Suppressor macrophage treated with lipopolysaccharide for 1 hour (primary cell): ENCODE measurements at places on chromosomes 11 and 22.
A peak's percentile ranks its signal among the peaks of the same experiment; 100 is the strongest.

GRCh38 chr11:99632969-99633368 lies 612.2 kb downstream of the CNTN5 start:
- DNase-seq: peak; percentile 3

DNA sequence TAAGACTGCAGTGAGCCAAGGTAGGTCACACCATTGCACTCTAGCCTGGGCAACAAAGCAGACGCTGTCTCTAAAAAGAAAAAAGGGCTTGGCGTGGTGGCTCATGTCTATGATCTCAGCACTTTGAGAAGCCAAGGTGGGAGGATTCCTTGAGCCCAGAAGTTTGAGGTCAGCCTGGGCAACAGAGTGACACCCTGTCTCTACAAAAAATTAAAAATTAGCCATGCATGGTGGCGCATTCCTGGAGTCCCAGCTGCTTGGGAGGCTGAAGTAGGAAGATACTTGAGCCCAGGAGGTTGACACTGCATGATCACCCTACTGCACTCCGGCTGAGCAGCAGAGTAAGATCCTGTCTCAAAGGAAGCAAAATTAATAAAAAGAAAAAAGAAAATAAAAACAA lies 38.9 kb upstream of the RDX start:
- DNase-seq: no peak

GRCh38 chr22:47474895-47475294 lies 712.4 kb downstream of the TBC1D22A start:
- no peak for DNase-seq

DNA sequence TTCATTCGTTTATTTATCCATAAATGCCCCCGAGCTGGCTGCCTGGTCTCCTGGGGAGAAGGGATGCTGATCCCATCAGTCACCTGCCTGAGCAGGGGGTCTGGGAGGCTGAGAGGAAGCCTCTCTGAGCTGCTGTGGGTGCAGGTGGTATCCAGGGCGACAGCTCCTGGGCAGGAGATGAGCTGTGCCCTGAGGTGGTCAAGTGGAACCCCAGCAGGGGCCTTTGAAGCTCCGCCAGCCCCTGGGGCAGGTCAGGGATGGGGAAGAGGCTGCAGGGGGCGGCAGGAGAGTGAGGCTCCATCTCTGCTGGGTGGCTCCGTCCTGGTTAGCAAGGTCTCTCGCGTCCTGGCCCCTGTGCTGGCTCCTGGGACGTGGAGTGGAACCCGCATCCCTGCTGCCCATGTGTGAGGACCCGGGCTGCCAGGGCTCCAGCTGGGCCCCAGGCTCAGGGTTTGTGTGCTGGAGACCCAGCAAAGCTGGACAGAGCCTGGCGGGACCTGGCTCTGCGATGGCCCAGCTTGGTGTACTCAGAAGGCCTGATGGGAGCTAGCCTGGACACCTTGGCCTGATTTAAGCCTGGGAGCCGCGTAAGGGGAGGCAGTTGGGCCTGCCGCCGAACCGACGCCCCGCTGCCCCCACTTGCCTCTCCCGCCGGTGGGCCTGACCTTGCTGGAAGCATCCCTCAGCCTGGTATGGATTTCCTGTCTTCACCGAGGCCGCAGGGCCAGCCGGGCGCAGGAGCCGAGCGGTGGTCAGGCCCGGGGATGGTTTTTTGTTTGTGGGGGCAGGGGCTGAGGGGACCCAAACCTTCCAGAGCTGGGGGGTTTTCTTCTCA lies 44.5 kb downstream of the RTN4R start:
- DNase-seq: no peak

GRCh38 chr11:35165423-35166368 lies 26.7 kb downstream of the CD44 start:
- no peak for DNase-seq

GRCh38 chr11:27183672-27184457 lies 143.2 kb downstream of the BBOX1 start:
- DNase-seq: peak; percentile 58

- DNase-seq: peak; percentile 51
These were observed 360.5 kb downstream of the DLG2 start for GRCh38 chr11:85266646-85267045.

DNA sequence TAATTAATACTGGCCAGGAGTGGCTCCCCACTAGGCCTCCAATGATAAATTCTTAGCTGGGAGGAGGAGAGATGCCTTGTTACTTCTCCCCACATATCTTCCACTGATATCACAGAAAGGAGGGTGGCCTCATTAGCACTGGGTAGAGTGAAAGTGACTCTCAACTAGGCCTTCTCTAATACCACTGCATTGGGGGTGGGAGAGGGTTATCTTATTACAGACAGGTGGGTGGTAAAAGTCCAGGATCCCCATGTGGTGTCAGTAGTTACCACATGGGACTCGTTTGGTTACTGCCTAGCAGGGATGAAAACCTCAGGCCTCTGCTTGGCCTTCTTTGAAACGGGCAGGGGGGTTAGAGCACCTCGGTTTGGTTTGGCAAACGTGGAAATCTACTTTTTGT lies 167.3 kb downstream of the UVRAG start:
- no peak for DNase-seq

DNA sequence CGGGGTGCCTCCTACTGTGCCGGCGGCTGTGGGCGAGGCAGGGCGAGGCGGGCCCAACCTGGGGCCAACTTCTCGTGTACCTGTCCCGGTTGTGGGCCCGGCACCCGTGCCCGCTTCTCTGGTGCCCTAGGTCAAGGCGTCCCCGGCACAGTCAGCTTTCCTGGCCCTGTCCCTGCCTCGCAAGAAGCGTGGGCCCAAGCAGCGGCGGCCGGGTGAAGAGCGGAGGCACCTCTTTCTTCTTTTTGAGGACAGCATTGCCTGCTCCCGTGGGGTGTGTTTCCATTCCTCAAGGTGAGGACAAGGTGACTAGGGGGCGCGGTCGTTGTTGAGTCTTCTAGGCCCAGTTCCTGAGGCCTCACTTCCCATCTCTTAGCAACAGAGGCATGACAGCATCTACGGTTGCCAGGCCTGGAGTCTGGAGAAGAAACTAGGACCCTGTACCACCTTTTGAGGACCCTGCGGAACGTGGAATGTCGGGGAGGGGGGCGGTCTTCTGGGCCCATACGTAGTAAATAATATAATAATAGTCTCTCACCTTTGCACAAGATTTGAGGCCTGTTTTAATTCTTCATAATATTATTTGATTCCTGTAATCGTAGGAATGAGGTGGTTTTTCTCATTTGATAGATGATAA lies 418 bp downstream of the ACO2 start:
- no peak for DNase-seq

GRCh38 chr11:126863294-126863997 lies 137.1 kb downstream of the KIRREL3 start:
- DNase-seq: no peak

- no peak for DNase-seq
These were observed 76.8 kb upstream of the BIRC3 start for GRCh38 chr11:102240502-102240901.

- DNase-seq: no peak
These were observed 1.9 kb upstream of the ANO9 start for GRCh38 chr11:443542-444199.

GRCh38 chr11:8832571-8833260 lies 78.3 kb upstream of the AKIP1 start:
- DNase-seq: no peak

GRCh38 chr11:2391181-2391975 lies 9.2 kb upstream of the TSSC4 start:
- no peak for DNase-seq

- DNase-seq: no peak
These were observed 4.8 kb upstream of the FAR1 start for GRCh38 chr11:13663631-13664071.

- DNase-seq: no peak
These were observed 3.0 kb downstream of the DKK3 start for GRCh38 chr11:12005476-12005875.

GRCh38 chr11:126637795-126638175 lies 282.3 kb downstream of the ST3GAL4 start:
- DNase-seq: no peak

DNA sequence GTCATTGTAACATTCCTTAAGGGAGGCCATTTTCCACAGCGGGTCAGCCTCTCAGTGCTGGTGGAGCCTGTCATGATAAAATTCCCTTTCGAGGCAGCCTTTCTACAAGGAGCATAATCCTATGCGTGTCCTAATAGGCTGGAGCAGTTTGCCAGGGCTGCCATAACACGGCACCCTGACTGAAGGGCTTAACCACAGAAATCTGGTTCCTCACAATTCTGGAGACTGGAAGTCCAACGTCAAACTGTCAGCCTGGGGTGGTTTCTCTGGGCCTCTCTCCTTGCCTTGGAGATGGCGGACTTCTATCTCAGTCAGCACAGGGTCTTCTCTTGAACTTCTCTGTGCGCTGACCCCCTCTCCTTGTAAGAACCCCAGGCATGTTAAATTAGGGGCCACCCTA lies 1.4 kb upstream of the RGL4 start:
- DNase-seq: no peak

- DNase-seq: no peak
These were observed 13.6 kb downstream of the C2CD3 start for GRCh38 chr11:74157169-74157568.

DNA sequence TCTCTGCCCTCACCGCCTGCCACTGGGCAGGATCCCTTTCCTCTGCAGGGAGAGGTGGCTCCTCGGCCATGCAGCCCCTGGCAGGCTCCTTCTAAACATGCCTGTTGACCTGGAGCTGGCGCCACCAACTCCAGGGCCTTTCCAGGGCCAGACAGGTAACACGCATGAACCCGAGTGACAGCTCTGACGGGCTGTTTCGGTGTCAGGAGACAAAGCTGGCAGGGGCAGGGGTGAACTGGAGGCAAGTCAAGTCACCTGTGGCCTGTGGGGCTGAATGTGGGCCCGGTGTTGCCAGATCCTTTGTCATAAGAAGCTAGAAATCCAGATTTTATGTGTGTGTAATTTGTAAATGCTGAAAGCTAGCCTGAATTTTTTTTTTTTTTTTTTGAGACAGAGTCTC lies 11.3 kb downstream of the C22orf23 start:
- no peak for DNase-seq

DNA sequence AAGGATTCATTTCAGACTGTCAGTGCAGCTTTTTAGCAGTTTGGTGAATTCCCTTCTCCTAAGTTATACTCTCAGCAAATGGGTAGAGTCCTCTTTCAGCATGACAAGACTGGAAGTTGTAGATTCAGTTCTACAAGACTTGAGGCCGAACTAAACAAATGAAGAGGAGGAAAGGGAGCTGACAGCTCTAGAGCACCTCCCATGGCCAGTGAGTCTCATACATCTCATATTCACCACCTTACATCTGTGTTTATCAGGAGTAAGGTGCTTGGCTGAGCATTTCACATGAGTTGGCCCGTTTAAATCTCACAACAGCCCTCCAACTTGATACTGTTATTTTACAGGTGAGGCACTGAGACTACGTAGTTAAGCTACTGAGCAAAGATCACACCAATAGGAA lies 30.4 kb downstream of the SEZ6L start:
- no peak for DNase-seq

DNA sequence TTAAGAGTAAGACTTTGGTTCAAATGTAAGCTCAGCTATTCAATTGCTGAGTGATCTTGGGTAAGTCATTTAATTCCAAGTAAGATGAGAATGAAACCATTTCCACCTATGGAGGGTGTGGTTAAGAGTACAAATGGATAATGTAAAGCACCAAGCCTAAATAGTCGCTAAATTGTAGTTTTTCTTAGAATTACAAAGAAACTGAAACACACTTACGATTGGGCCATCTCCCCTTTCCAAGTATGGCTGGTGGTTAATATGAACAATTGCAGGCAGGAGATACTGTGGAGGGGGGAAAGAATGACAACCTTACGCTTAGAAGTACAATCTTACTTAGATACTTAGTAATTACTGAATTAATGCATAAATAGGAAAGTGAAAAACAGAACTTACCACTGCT lies 8.2 kb downstream of the DDX17 start:
- DNase-seq: no peak

DNA sequence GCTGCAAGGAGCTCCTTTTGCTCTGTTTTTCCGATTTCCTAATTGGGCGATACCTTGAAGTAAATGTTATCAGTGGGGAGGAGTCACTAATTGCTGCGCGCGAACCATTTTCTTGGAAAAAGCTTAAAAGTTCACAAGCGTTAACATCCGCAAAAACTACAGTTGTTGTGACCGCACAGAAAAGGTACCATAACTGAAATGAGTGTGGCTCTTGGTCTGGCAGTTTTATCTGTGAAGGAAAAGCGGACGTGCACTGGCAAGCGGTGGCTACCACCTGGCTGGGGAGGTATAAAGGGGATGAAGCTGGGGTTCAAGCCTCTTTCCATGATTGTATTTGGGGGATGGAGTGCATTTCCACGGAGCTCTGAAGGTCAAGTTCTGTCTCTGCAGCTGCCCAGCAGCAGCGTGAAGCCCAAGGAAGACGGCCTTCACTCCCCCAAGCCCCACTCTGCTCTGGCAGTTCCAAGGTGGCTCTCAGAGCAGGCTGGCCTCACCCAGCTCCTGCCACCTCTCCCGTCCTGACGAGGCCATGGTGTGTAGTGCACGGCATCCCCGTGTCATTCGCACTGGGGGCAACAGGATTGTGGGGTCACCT lies 27.5 kb downstream of the MOV10L1 start:
- no peak for DNase-seq

DNA sequence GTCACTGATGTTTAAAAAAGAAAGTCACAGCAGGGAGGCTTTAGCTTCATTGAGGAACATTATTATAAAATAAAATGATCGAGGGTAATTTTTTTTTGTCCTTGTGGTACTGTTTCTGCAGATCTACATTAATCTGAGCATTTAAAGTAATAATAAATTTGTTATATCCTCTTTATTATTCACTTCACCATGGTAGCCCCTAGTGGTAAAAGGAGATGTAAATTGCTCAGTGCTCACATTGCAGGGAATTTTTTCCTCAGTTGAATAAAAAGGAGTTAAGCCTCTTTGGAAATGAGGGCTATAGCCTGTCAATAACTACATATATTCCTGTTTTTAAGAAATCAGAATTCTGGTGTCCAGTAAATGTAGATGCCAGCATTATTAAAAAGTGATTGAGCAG lies 99.7 kb upstream of the VPREB1 start:
- no peak for DNase-seq

GRCh38 chr11:61908730-61909316 lies 8.5 kb downstream of the RAB3IL1 start:
- no peak for DNase-seq

- peak; percentile 39 for DNase-seq
These were observed 10.0 kb upstream of the CCDC83 start for GRCh38 chr11:85845124-85845631.

DNA sequence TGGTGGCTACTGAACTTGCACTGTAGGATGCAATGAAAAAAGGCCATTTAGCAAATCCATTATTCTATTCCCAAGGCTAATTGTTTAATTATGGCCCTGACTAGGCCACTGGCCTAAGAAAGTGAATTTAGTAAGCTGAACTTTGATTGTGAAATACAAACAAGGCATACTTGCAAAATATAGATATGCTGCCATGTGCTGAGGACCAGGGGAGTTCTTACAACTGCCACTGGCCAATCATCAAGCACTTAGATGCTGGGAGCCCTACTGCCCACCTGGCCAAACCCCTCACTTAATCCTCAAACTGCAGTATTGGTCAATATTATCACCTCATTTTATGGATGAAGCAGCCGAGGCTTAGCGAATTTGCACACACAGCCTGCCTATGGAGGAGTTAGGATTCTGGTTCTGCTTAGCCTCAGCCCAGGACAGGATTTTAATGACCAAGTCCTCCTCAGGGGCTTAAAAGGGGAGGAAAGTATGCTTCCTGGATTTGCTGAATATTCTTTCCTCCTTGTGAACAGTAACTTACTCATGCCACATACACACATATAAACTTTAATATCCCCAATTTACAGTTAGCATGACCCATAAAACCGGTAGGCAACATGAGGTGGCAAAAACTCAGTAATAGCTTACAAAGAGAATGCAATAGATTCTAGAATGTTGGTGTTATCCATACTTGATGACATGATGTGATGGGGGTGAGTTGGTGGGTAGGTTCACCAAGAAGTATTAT lies 39.3 kb downstream of the CD44 start:
- no peak for DNase-seq

GRCh38 chr11:66843776-66844495 lies 695 bp downstream of the RCE1 start:
- no peak for DNase-seq
